ENCODE measurements at places on chromosomes 12 and 14. TPM values are rescaled to one million over a fixed set of nuclear protein-coding genes. Genes with fewer than 3 reads are reported as not detected.

Gene PGAM5
- polyA plus RNA-seq: 51.3 TPM

Gene ITGA7
- 1.9 TPM for polyA plus RNA-seq

Gene TEAD4
- polyA plus RNA-seq: 31.8 TPM

Gene TRIM9
- 5.7 TPM for polyA plus RNA-seq

Gene FAM181A
- polyA plus RNA-seq: not detected

Gene RIMKLB
- 20.8 TPM for polyA plus RNA-seq

Gene ZNF140
- polyA plus RNA-seq: 9.9 TPM

Gene TMEM260
- 6.2 TPM for polyA plus RNA-seq

Gene SMOC1
- polyA plus RNA-seq: 10.0 TPM

Gene KRT7
- polyA plus RNA-seq: 3,189 TPM

Gene CLEC12A
- not detected for polyA plus RNA-seq

Gene FAIM2
- polyA plus RNA-seq: not detected

Gene SMIM41
- not detected for polyA plus RNA-seq

Gene CLEC4E
- not detected for polyA plus RNA-seq

Gene KRT83
- polyA plus RNA-seq: 44.8 TPM
